ENCODE measurements at places on chromosomes 11 and 22. TPM values are rescaled to one million over a fixed set of nuclear protein-coding genes. Genes with fewer than 3 reads are reported as not detected.

SPTBN2 gene
- total RNA-seq = 55.6 TPM

APOL4 gene
- total RNA-seq = 9.8 TPM

NOX4 gene
- total RNA-seq = not detected

ACCS gene
- total RNA-seq = 21.1 TPM

P2RY2 gene
- not detected for total RNA-seq

RIMBP3C gene
- total RNA-seq = 0.89 TPM

DNA sequence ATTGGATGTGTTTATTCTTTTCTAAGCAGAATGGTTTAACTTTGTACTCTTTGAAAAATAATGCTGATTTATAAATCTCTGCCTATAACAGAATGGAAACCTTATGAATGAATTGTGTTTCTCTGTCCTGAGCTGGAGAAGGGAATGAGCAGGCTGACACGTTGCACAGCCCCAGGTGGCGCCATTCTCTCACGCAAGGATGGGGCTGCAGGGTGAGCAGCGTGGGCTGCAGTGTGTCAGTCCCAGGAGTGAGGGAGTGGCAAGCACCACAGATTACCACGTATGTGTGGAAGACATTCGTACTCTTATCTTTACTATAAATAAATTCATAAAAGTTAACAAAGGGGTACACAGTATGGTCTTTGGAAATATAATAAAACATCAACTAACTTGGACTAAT lies 33.4 kb downstream of the FDX1 start:
- DNase-seq = peak; percentile 12
- no peak overlapping the region for H3K27ac ChIP-seq
- H3K36me3 ChIP-seq = peaks cover 4% of the 10 kb centered on the region
- no peak overlapping the region for H3K4me3 ChIP-seq
- H3K27me3 ChIP-seq = no peaks in the 10 kb centered on the region

DNA sequence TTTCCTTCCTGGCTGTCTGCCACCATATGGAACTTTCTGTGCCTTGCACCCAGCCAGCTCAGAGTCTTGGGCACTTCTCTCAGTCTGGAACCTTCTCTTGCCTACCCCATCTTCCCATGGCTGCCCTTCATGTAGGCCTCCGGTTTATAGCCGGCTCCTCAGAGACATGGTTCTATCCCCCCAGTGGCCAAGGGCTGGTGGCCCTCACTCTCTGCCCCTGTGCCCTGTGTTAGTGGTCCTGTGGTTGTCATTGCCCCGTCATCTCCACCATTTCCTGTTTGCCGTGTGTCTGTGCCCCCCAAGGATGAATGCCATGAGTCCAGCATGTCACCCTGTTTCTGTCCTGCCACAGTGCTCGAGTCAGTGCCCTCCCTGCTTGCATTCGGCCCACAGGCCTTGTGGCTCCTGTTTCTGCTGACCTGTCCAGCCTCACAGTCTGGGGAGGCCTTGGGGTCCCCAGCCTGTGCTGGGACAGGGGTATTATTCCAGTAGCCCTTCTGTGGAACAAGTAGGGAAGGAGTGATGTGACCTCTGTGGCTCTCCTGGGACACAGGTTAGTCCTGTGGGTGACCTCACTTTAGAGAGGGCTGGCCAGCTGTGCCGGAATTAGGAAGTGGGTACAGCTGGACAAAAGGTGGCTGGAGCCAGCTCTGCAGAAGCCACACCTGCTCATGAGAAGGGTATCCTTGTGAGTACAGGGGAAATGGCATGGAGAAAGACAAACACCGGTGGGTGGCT lies 30.7 kb downstream of the ST3GAL4 start:
- no peaks in the 10 kb centered on the region for H3K27me3 ChIP-seq
- H3K4me1 ChIP-seq = peaks cover 9% of the 10 kb centered on the region
- no peak for DNase-seq
- no peak overlapping the region for H3K27ac ChIP-seq

GRCh38 chr11:33877038-33877437 lies 14.8 kb downstream of the LMO2 start:
- peaks cover 11% of the 10 kb centered on the region for H3K36me3 ChIP-seq
- no peak overlapping the region for H3K27ac ChIP-seq
- no peaks in the 10 kb centered on the region for H3K27me3 ChIP-seq
- H3K4me1 ChIP-seq = peaks cover 42% of the 10 kb centered on the region

DNA sequence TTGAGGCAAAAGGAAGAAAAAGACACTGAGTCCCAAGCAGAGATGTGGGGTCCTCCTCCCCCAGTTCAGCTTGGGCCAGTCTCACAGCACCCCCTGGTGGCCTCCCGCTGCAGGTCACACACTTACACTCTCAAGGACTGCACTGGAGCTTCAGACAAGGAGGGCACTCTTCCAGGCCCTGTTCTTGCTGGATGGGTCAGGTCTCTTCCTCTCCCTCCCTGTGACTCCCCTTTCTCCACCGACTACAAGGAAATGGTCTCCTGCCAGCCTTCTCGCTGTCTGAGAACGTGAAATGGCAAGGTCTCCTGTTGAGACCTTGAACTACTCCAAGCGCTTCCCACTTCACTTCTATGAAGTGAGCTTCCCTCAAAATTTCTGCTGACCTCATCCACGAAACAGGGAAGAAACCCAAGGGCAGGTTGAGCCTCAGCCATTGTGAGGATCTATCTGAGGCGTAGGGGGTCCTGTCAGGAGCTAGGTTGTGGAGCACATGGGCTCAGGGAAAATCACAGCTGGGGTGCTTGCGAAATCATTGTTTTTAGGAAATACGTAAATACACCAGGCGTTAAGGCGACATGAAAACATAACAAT lies 11.2 kb upstream of the IGLL1 start:
- no peak overlapping the region for H3K27ac ChIP-seq
- DNase-seq = peak; percentile 63
- H3K27me3 ChIP-seq = no peaks in the 10 kb centered on the region
- no peaks in the 10 kb centered on the region for H3K36me3 ChIP-seq

DNA sequence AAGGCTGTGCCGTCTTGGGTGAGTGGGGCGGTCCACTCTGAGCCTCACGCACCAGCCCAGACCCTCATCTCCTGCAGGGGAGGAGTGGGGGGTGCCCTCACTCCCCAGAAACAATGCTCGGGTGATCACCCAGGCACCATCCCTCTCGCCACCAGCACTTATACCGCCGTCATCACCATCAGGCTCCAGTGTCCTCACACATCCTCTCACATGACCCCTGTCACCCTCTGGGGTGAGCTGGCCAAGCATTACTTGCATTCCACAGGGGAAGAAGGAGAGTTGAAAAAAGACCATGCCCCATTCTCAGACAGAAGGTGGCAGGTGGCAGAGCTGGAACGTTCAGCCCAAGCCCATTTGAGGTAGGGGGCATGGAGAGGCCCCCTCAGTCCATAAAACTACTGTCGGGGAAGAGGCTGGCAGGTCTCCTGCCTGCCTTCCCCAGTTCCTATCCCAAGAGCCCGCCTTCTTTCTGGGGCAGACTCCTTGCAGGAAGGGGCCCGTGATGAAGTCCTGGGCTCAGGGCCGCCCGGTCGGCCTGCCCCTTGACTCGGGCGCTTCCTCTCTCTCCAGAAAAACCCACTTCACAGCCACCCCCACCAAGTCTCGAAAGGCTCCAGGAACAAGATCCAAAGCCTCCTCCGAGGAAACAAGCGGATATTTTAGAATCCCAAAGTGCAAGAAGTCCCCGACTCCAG lies 153.3 kb downstream of the DSCAML1 start:
- no peaks in the 10 kb centered on the region for H3K36me3 ChIP-seq
- no peak for DNase-seq
- H3K4me1 ChIP-seq = no peaks in the 10 kb centered on the region
- peaks cover 15% of the 10 kb centered on the region for H3K27me3 ChIP-seq
- H3K27ac ChIP-seq = no peak overlapping the region

DNA sequence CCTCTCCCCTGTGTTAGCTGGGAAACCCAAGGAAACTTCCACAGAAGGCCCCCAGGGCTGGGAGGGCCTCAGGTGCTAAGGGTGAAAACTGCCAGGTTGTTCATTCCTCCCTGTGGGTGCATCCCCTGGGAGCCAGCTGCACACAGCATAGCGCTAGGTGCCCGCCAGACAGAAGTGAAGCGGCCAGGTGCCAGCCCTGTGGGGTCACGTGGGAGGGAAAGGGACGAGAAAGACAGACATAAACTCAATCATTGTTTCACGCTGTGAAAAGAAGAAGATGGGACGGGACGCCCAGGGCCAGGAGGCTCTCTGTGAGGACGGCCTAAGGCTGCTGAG lies 31.6 kb upstream of the HMOX1 start:
- no peaks in the 10 kb centered on the region for H3K36me3 ChIP-seq
- H3K4me1 ChIP-seq = peaks cover 19% of the 10 kb centered on the region
- no peak overlapping the region for H3K4me3 ChIP-seq
- no peak overlapping the region for H3K27ac ChIP-seq

DNA sequence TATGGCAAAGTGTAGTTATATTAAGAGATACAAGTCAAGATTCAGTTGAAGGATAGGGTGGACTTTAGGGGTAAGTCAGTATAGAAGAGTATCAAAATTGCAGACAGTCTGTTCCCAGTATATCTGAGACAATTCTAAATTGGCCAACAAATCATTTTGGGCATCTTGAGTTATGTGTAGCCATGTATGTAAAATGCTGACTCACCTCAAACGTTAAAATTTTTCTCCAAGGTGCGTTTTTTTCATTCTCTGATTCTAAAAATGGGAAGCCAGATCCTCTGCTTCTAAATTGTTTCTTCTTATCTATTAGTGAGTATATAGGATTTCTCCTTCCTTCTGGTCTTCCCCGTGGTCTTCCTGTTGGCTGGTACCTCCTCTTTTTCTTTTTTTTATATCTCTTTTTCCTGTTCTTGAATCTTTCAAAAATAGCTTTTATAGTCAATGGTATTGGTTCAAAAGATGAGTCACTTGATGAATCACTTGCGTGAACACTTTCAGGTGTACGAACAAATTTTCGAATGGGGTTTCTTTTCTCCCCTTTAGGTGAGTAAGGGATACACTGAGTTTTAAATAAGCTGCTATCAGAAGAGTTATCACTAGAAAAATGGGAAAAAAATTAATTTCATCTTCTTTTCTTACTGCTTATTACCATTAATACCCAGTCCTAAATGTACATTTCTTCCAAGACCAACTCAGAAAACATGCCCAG lies 3.2 kb downstream of the TAF1D start:
- peak overlapping the region; percentile 79 for H3K4me3 ChIP-seq
- DNase-seq = no peak
- peaks cover 75% of the 10 kb centered on the region for H3K36me3 ChIP-seq
- peaks cover 4% of the 10 kb centered on the region for H3K4me1 ChIP-seq

DNA sequence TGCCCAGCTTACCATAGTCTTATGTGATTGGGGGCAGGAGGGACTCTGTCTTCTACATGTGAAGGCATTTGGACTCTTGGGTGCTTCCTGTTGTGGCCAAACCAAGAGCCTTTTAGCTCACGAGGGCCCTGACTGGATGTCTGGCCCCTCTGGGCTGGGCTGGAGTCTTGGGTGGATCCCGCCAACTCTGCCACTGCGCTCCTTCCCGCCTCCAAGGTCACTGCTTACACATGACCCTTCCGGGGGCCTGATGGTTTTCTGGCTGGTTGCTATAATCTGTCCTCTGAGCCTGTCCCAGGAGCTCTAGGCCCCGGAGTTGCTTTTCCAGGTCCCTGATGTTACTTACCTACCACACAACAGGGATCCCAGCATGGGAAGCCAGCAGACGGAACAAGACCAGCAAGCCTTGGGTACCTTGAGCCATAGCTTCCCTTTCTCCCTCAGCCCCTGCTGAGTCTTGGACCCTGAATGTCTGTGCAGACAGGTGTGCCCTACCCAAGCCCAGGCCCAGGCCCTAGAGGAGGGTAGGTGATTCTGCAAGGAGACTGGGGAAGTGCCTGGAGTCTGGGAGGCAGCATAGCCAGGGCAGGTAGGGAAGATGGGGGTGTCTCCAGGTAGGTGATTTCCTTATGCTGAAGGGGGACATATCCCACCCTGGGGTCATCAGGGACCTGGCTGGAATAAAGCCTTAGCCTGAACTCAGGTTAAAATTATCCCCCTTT lies 100.3 kb downstream of the TSPAN18 start:
- H3K4me1 ChIP-seq = no peaks in the 10 kb centered on the region
- no peak overlapping the region for H3K27ac ChIP-seq
- no peaks in the 10 kb centered on the region for H3K36me3 ChIP-seq
- DNase-seq = no peak

All from K562 (cell line).